ENCODE measurements at places on chromosomes 5 and 9. TPM values are rescaled to one million over a fixed set of nuclear protein-coding genes. Genes with fewer than 3 reads are reported as not detected.

- H3K4me3 ChIP-seq = no peak overlapping the region
- no peaks in the 10 kb centered on the region for H3K4me1 ChIP-seq
- peaks cover 47% of the 10 kb centered on the region for H3K36me3 ChIP-seq
- H3K27ac ChIP-seq = no peak overlapping the region
- no peaks in the 10 kb centered on the region for H3K27me3 ChIP-seq
Observed at GRCh38 chr9:128109050-128109709, 18.3 kb downstream of the PTGES2 start.

- no peaks in the 10 kb centered on the region for H3K27me3 ChIP-seq
- DNase-seq = no peak
- H3K27ac ChIP-seq = no peak overlapping the region
- no peaks in the 10 kb centered on the region for H3K36me3 ChIP-seq
Observed at GRCh38 chr5:40882291-40882690, 27.0 kb upstream of the C7 start.

- peaks cover 65% of the 10 kb centered on the region for H3K36me3 ChIP-seq
- no peak overlapping the region for H3K4me3 ChIP-seq
- no peaks in the 10 kb centered on the region for H3K4me1 ChIP-seq
Observed at GRCh38 chr5:37208883-37209797, 40.0 kb downstream of the CPLANE1 start.

DNA sequence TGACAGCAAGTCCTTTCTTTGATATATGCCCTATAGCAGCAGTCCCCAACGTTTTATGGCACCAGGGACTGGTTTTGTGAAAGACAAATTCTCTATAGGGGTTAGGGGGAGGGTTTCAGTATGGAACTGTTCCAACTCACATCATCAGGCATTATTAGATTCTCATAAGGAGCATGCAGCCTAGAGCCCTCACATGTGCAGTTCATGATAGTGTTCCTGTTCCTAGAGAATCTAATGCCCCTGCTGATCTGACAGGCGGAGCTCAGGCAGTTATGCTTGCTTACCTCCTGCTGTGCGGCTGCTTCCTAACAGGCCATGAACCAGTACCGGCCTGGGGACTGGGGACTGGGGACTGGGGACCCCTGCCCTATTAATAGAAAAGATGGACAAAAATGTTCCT, 2.7 kb upstream of the RAPGEF6 start:
- H3K4me3 ChIP-seq = no peak overlapping the region
- no peaks in the 10 kb centered on the region for H3K27me3 ChIP-seq
- H3K4me1 ChIP-seq = peaks cover 6% of the 10 kb centered on the region
- H3K36me3 ChIP-seq = peaks cover 14% of the 10 kb centered on the region
- H3K27ac ChIP-seq = no peak overlapping the region

- H3K4me1 ChIP-seq = peaks cover 20% of the 10 kb centered on the region
- DNase-seq = no peak
- H3K4me3 ChIP-seq = no peak overlapping the region
- no peak overlapping the region for H3K27ac ChIP-seq
Observed at GRCh38 chr5:159301466-159301865, 28.8 kb downstream of the IL12B start.

GRCh38 chr5:137666461-137666850, 69.4 kb downstream of the KLHL3 start:
- no peaks in the 10 kb centered on the region for H3K4me1 ChIP-seq
- no peaks in the 10 kb centered on the region for H3K36me3 ChIP-seq

DNA sequence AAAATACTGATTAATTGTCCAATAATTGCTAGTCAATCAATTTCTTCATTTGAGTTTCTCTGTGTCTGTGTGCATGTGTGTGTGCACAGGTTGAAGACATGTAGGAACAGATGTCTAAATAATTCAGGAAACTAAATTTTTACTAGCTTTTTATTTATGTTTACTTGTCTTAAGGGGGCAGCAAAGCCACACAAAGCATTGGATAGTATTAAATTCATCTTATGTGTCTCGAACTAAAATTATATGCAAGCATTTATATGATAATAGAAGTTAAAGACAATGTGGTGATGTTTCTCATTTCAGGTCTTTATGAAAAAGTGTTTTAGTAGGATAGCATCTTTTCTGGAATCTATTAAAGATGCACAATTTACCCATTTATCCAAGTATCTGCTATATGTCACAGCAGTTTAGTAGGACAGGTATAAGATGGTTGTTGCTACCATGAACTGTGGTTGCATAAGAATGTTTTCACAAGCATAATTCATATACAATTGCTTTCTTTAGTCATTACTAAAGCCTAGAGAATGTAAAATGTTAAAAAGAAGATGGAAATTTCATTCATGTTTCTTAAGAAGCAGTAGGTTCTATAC, 784.6 kb upstream of the NUDT12 start:
- DNase-seq = peak; percentile 57
- H3K36me3 ChIP-seq = no peaks in the 10 kb centered on the region
- H3K27ac ChIP-seq = no peak overlapping the region

GRCh38 chr5:115214541-115214940, 44.8 kb upstream of the TRIM36 start:
- no peak overlapping the region for H3K27ac ChIP-seq
- H3K4me1 ChIP-seq = no peaks in the 10 kb centered on the region
- no peaks in the 10 kb centered on the region for H3K27me3 ChIP-seq
- no peak for DNase-seq
- H3K36me3 ChIP-seq = peaks cover 32% of the 10 kb centered on the region
- no peak overlapping the region for H3K4me3 ChIP-seq

- no peak overlapping the region for H3K4me3 ChIP-seq
- H3K4me1 ChIP-seq = no peaks in the 10 kb centered on the region
- peak; percentile 11 for DNase-seq
Observed at GRCh38 chr5:23742701-23743100, 235.3 kb downstream of the PRDM9 start.

GRCh38 chr9:127199001-127199791, 65.4 kb upstream of the GARNL3 start:
- no peaks in the 10 kb centered on the region for H3K36me3 ChIP-seq
- H3K27ac ChIP-seq = no peak overlapping the region
- peak; percentile 79 for DNase-seq

DNA sequence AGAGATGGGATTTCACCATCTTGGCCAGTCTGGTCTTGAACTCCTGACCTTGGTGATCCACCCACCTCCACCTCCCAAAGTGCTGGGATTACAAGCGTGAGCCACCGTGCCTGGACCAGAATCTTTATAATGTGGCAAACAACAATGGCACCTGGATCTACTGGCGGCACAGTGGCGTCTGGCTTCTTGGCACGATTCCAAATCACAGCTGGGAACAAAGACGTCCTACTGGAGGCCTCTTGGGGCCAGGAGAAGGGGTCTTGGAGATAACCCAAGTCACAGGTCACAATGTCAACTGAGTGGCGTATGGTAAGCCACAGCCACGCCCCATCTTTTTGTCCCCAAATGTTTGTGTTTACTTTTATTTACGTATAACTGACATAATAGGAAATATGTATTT, 77.8 kb upstream of the RAPGEF1 start:
- no peaks in the 10 kb centered on the region for H3K36me3 ChIP-seq
- H3K27me3 ChIP-seq = peaks cover 68% of the 10 kb centered on the region
- H3K27ac ChIP-seq = no peak overlapping the region
- no peak for DNase-seq
- H3K4me1 ChIP-seq = peaks cover 4% of the 10 kb centered on the region

- H3K4me1 ChIP-seq = peaks cover 6% of the 10 kb centered on the region
- H3K27me3 ChIP-seq = no peaks in the 10 kb centered on the region
- peaks cover 75% of the 10 kb centered on the region for H3K36me3 ChIP-seq
Observed at GRCh38 chr9:133348718-133349573, 928 bp downstream of the RPL7A start.

GRCh38 chr9:111645806-111646205, 14.7 kb downstream of the DNAJC25 start:
- peaks cover 57% of the 10 kb centered on the region for H3K36me3 ChIP-seq
- DNase-seq = peak; percentile 61
- H3K4me1 ChIP-seq = peaks cover 4% of the 10 kb centered on the region
- H3K27ac ChIP-seq = peak overlapping the region; percentile 37
- no peak overlapping the region for H3K4me3 ChIP-seq
- H3K27me3 ChIP-seq = no peaks in the 10 kb centered on the region

GRCh38 chr5:98308231-98308630, 465.2 kb upstream of the RGMB start:
- no peaks in the 10 kb centered on the region for H3K27me3 ChIP-seq
- H3K27ac ChIP-seq = peak overlapping the region; percentile 62
- H3K4me3 ChIP-seq = no peak overlapping the region
- peak; percentile 27 for DNase-seq
- H3K36me3 ChIP-seq = no peaks in the 10 kb centered on the region

- peak overlapping the region; percentile 69 for H3K27ac ChIP-seq
- H3K4me1 ChIP-seq = peaks cover 33% of the 10 kb centered on the region
- H3K36me3 ChIP-seq = no peaks in the 10 kb centered on the region
- H3K4me3 ChIP-seq = no peak overlapping the region
Observed at GRCh38 chr5:82105457-82105856, 133.6 kb downstream of the ATG10 start.

DNA sequence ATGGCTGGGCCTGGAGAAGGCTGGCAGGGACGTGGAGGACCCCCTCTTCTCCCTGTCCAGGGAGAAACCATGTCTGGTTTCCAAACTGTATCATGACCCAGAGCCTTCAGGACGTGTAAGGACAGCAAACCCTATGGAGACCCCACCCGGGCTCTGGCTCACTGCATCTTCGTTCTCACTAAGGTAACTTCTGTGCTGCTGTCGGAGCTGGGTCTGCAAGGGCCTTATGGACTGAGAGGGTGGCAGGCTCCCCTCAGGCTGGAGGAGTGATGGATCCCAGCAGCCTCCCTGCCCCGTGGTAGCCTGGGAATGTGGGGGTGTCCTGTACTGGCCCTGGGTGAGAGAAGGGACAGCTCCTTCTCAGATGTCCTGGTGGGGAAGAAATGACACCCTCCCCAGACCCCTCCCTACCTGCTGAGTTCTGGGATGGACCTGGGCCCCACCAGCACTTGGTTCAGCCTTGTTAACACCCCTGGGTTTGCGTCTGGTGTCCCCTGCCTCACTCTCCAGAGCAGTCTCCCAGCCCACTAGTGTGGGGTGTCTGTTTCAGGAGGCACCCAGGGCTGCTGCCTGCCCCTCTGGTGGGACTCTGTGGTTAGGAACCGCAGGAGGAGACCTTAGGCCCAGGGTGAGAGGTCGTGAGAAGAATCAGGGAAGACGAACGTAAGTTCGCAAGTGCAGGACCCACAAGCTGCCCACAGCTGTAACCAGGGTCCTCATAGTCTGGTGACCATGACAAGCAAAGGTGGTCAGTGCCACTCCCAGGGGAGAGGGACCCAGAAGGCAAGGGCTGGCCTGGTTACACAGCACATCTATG, 6.6 kb downstream of the SPATA31E1 start:
- H3K4me3 ChIP-seq = no peak overlapping the region
- H3K27me3 ChIP-seq = no peaks in the 10 kb centered on the region
- no peaks in the 10 kb centered on the region for H3K4me1 ChIP-seq
- H3K27ac ChIP-seq = no peak overlapping the region

DNA sequence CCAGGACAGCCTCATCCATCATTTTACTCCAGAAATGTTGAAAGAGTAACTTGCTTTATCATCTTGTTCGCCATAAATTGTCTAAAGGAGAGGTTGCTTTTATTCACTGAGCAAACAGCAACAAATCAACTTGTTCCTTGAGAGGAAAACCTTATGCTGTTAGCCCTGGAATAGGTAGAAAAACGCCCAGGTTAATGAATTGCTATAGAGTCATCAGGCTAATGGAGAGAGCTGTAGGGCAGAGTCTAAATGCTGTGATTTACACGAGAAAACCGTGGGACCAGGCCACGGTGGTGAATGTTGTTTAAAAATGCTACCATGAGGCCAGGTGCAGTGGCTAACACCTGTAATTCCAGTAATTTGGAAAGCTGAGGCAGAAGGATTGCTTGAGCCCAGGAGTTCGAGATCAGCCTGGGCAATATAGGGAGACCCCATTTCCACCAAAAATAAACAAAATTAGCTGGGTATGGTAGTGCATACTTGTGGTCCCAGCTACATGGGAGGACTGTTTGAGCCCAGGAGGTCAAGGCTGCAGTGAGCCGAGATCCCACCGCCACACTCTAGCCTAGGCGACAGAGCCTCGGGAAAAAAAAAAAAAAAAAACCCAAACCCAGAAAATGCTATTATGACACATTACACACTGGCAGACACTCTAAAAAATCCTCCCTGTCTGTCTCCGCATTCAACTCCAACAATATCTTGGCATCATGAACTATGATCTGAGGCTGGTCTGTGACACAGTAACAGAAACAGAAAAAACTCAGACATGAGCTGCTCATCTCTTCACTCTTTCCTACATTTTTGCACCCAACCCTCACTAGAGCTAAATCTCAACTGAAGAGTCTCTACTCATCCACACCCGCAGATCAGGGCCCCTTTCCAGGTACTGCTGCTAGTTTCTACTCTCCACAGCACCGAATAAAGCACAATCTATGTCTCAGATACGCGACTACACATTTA, 118.6 kb upstream of the RETREG1 start:
- no peak for DNase-seq
- peak overlapping the region; percentile 50 for H3K27ac ChIP-seq
- peaks cover 8% of the 10 kb centered on the region for H3K36me3 ChIP-seq
- no peak overlapping the region for H3K4me3 ChIP-seq

GRCh38 chr9:111783857-111784256, 10.9 kb downstream of the SHOC1 start:
- no peak overlapping the region for H3K4me3 ChIP-seq
- H3K27ac ChIP-seq = no peak overlapping the region

SLC36A2 gene
- not detected for total RNA-seq

TXNDC8 gene
- total RNA-seq = not detected

IFNA21 gene
- total RNA-seq = not detected

PTGR1 gene
- total RNA-seq = 27.8 TPM

PCDHGB5 gene
- total RNA-seq = 5.6 TPM

NUTM2F gene
- total RNA-seq = not detected

SPATA31E1 gene
- not detected for total RNA-seq

EIF4E1B gene
- total RNA-seq = not detected

TRIM14 gene
- total RNA-seq = 15.8 TPM

CD72 gene
- total RNA-seq = 1.8 TPM

CTXN3 gene
- not detected for total RNA-seq

NDUFAF2 gene
- total RNA-seq = 141 TPM

MGAT1 gene
- total RNA-seq = 135 TPM

All from MCF 10A (cell line).